CD4-positive, alpha-beta memory T cell (primary cell): ENCODE measurements at places on chromosomes 13 and 19.
A peak's percentile ranks its signal among the peaks of the same experiment; 100 is the strongest.

DNA sequence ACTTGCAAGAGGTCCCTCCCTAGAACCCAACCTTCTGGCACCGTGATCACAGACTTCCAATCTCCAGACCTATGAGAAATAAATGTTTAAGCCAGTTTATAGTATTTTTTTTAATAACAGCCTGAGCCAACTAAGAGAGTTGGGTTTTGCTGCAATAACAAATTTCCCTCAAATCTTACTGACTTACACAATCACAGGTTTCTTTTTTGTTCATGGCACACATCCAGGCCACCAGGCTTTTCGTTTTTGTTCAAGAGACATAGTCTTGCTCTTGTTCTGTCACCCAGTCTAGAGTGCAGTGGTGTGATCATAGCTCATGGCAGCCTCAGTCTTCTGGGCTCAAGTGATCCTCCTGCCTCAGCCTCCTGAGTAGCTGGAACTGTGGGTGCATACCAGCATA lies 2.0 kb upstream of the SELENOV start:
- no peaks in the 10 kb centered on the region for H3K36me3 ChIP-seq
- no peak overlapping the region for H3K27ac ChIP-seq
- no peak for DNase-seq
- peaks cover 19% of the 10 kb centered on the region for H3K27me3 ChIP-seq

DNA sequence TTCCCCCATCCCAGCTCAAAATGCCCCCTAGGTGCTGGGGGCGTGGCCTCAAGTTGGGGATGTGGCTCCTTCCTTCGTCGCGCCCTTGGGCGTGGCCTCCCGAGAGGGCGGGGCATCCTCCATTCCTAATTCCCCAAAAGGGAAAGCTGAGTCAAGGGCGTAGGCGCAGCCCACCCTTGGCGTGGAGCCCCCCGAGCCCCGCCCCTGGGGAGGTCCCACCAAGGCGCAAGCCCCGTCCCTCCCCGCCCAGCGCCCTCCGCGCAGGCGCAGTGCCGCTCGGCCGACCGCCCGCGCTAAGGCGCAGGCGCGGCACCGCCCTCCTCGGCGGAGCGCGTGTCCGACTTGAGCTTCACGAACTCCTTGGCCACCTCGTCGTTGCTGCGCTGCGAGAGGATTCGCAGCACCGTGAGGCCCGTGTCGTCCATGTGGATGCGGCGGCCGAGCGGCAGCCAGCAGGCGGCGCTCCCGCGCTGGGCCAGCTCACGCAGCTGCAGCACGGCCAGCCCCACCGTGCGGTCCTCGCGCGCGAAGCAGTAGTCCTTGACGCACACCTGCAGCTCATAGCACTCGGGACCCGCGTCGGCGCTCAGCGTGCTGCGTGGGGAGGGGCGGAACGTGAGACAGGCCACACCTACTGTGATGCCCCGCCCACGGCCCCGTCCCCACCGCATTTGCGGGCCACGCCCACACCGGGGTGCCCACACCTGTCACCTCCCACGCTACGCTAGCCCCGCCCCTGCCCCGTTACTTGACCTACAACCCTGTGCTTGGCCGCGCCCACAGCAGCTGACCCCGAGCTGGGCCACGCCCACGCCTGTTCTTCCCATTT lies 50.5 kb downstream of the COLGALT1 start:
- peak; percentile 89 for DNase-seq
- no peaks in the 10 kb centered on the region for H3K36me3 ChIP-seq
- peaks cover 13% of the 10 kb centered on the region for H3K4me1 ChIP-seq
- H3K27ac ChIP-seq, result peak overlapping the region; percentile 17
- peaks cover 8% of the 10 kb centered on the region for H3K27me3 ChIP-seq

GRCh38 chr13:74444864-74445479 lies 310.8 kb upstream of the KLF12 start:
- H3K4me3 ChIP-seq, result no peak overlapping the region
- no peaks in the 10 kb centered on the region for H3K4me1 ChIP-seq
- no peaks in the 10 kb centered on the region for H3K36me3 ChIP-seq
- no peak overlapping the region for H3K27ac ChIP-seq

DNA sequence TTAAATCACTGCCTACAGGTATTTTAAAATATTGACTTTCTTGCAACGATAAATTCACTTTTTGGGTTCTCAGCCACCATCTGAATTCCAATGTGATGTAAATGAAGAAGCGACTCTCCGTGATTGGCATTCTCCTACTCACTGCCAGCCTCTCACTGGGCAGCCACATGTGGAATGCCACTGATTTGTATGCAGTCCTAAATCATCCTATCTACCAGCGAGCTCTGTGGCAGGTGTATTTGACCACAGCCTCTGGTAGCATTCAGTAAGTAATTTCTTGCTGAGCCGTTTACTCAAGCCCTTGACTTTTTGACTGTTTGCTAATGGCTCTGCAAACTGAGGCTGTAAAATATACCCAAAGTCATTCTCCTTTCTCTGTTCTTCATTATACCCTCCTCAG lies 559.0 kb upstream of the SLC10A2 start:
- no peaks in the 10 kb centered on the region for H3K27me3 ChIP-seq
- DNase-seq, result no peak
- H3K4me3 ChIP-seq, result no peak overlapping the region
- no peaks in the 10 kb centered on the region for H3K4me1 ChIP-seq

GRCh38 chr13:76091076-76091475 lies 454.9 kb downstream of the LMO7 start:
- DNase-seq, result no peak
- no peaks in the 10 kb centered on the region for H3K36me3 ChIP-seq
- no peak overlapping the region for H3K4me3 ChIP-seq
- H3K27me3 ChIP-seq, result no peaks in the 10 kb centered on the region
